Effector CD4-positive, alpha-beta T cell (primary cell): ENCODE measurements at places on chromosomes 12 and 14.

GRCh38 chr12:88805692-88806091, 225.4 kb upstream of the KITLG start:
- no peak for DNase-seq

DNA sequence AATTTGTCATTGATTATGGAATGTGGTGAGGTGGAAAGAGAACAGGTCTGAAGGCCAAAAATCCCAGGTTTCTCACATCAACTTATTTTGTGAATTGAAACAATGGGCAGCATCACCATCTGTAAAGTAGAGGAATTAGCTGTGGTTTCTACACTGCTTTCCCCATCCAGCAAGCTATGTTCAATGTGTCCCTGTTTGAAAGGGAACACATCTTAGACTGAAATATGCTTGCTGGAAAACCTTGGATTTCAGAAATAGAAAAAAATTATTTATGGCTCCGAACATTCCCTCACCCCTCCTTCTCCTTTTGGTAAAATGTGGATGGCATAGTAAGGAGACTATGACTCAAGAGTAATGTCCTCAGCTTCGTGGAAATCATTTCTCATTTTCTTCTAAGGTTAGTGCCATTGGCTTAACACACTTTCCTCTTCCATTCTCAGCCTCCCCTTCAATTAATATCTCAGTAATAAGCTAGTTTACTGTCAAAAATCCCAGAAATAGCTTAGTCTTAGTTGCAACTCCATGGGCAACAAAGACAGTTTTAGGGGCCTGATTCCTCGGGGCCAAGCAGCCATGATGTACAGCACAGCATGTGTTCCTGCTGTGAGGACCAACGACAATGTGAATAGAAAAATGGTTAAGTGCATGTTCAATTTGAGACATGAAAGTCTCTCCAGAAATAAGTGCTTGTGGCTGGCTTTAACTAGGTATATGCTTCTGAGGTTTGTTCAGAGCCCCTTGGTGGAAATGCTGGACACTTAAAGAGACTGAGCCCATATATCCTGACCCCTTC, 205.8 kb upstream of the SLC38A2 start:
- no peak for DNase-seq

- DNase-seq = no peak
Observed at GRCh38 chr14:77268989-77269600, 1.9 kb downstream of the NGB start.

DNA sequence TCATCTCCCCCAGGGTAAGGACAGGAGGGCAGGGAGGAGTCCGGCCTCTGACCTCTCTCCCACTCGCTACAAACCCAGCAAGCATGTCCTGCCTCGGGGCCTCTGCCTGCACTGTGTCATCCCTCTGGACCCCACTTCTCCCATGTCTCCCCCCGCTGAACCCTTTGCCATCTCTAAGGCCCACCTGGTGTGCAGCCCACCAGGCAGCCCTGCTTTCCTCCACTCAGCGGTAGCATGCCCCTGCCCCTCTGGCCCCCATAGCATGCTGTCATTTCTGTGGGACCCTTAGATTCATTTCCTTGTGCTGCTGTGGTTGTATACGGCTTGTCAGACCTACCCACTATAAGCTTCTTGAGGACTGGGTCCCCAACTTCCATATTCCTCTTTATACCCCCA, 17.7 kb downstream of the PAPLN start:
- no peak for DNase-seq

DNA sequence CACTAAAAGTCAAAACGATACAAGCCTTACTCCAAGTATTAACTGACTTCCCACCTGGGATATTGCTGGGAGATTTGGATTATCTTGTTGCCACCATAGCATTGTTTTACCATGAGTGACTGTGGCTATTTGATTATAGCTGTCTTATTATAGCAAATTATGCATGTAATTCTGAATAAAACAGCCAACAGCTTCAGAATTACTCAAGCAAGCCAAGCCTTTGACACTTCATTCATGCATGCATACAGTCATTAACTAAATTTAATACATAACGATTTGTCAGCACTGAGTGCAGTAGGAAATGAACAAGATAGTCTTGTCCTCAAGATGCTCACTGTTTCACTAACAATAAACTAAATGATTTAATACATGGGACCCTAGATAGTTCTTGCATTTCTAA, 133.0 kb upstream of the FRMD6 start:
- DNase-seq = no peak

DNA sequence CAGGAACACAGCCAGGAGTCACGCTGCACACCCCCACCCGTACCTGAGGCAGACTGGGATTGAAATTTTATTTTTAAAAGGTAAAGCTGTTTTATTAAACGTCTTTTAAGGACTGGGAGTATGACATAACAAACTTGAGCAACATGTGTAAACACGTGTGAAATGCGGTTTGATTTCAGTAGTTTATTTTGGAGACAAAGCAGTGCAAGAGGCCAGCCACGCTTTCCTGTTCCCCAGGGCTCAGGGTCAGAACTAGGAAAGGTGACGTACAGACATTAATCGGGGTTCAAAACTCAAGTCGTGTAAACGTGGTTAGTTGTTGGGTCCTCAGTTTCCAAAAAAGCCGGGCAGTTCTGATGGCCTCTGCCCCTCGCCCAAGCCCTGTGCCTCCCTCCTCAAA, 16.7 kb downstream of the CHGA start:
- DNase-seq = no peak

DNA sequence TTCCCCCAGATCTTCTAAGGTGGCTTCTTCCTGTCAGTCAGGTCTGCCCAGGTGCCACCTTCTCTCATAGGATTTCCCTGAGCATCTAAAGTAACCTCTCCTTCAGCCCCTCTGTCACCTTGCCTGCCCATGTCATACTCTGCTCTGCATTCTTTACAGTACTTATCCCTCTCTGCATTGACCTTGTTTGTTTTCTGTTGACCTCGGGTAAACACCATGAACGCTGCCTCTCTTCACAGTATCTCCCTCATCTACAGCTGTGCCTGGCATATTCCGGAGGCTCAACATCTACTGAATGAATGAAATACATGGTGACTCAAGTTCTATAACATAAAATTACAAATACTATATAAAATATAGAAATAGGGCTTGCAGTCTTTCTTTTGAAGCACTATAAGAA, 10.1 kb upstream of the PPM1A start:
- DNase-seq = no peak

- DNase-seq = no peak
Observed at GRCh38 chr14:99790201-99790977, 2.8 kb upstream of the EML1 start.

- DNase-seq = no peak
Observed at GRCh38 chr14:84465880-84466279, 1064.1 kb upstream of the FLRT2 start.

DNA sequence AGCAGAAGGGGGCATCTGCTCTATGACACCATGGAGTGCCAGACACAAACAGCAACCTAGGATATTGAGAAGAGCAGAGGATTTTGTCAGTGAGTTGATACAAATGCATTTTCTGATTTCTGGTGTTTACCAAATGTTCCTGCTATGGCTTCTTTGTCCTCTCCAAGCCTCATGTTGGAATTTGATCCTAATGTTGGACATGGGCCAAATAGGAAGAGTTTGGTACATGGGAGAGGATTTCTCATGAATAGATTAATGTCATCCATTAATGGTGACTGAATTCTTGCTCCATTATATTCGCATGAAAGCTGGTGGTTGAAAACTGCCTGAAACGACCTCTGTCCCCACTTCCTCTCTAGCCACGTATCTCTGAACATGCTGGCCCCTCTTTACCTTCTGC, 1002.2 kb upstream of the FLRT2 start:
- DNase-seq = no peak

DNA sequence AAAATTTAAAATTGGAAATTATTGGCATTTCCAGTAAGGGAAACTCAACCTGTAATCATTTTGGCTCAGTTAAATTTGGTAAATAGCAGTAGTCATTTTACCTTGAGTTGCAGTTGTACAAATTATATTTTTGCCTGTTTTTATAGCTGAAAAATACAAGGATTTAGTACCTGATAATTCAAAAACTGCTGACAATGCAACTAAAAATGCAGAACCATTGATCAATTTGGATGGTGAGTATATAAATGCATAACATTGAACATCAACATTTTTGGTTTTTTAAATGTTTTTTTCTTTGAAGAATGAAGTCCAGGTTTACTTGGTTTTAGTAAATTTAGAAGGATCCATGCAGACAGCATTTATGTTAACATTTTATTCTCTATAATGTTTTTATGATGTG, 9.0 kb downstream of the RTRAF start:
- DNase-seq = no peak

DNA sequence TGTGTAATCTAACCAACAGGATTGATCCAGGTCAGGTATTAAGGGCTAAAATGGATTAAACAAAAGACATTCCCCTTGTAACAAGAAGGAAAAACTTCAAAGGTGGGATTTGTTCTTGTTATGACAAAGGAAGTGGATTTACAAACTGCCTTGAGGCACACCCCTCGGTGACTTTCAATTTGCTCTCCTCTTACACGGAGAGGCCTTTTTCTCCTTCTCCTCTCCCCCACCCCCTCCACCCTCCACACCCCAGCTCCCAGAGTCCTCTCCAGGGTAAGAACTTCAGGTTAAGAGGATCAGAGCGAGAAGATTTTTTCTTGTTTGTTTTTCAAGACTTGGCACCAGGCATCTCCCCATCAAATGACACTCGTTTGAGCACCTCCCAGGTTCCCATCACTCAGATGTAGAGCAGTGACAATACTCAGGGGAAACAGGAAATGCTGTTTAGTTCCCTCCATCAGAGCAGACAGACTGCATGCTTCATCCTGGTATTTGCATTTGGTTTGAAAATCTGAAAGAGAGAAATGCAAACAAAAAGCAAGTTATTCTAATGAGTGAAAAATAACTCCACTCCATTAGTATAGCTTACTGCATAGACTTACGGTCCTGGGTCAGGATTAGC, 77.6 kb upstream of the TMEM260 start:
- no peak for DNase-seq

GRCh38 chr12:93908846-93909567, 231.8 kb downstream of the CRADD start:
- no peak for DNase-seq

- DNase-seq = no peak
Observed at GRCh38 chr14:71264260-71264659, 357.0 kb downstream of the PCNX1 start.

- DNase-seq = no peak
Observed at GRCh38 chr12:1130164-1130563, 139.1 kb downstream of the ERC1 start.

DNA sequence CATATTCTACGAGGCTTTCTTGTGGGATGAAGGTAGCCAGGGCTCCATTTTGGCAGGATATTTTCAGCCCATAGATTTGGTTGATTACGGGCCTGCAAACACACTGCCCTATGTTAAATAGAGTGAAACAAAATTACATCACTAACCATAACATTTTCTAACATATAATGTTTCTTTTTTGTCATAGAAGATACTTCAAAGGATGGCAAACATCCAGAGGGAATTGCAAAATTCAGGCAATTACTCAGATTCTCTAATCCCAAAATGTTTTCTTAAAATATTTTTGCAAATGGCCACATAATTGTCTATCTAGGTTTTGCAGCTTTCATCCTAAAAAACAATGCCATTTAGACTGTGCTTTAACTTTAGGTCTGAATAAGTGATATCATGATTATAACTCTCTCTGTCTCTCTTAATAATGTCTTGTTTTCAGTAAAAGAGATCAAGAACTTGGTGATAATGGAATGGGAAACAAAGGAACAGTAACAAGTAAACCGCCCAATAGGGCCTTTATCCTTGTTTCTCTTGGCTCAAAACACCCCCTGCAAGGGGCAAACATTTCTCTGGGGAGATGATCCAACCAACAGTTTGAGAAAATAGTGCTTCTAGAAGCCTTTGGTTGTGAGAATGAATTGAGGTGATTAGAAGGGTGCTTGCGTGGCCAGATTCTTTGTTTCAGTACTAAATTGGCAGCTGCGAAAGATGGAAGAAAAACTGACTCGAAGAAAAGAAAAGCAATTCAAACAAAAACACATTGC, 54.4 kb upstream of the BTG1 start:
- no peak for DNase-seq

DNA sequence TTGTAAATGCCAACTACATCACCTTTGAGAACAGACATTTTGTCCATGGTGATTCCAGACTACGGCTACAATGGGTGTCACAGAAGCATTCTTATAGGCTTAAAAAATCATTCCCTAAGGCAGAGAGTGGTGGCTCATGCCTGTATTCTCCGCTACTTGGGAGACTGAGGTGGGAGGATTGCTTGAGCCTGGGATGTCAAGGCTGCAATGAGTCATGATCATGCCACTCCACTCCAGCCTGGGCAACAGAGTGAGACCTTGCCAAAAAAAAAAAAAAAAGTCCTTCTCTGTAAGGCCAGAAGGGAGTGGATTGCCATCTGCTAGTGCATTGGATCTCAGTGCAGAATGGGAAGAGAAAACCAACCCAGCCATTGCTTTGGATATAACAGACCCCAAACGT, 522.5 kb downstream of the VRK1 start:
- no peak for DNase-seq

- DNase-seq = no peak
Observed at GRCh38 chr14:88599761-88600439, 37.1 kb downstream of the ZC3H14 start.

- DNase-seq = no peak
Observed at GRCh38 chr14:85556267-85556666, 26.3 kb downstream of the FLRT2 start.

GRCh38 chr14:32625211-32625610, 296.1 kb downstream of the AKAP6 start:
- no peak for DNase-seq

GRCh38 chr12:108332791-108333382, 6.2 kb downstream of the CMKLR1 start:
- DNase-seq = no peak

DNA sequence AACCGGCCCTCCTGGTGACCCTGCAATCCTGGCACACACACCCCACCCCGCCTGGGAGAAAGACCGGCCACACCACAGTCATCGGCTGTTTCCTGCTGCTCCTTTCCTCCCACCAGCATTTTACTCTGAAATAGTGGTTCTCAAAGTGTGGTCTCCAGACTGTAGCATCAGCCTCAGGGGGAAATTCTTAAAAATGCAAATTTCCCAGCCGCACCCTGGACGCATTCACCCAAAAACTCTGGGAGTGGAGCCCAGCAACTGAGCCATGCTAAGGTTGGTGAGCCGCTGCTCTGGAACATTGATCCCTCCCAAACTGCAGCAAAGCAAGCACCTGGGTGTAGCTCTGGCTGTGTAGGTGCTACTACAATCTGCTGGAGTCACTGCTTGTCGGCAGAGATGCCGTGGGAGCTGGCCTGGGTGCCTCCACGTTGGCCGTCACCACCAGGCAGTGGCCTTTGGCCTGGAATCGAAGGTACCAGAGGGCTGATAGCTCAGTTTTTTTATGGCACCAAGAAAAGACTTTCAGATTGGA, 38.4 kb upstream of the BCL2L14 start:
- DNase-seq = no peak
